ENCODE measurements at places on chromosomes 13 and 19. TPM values are rescaled to one million over a fixed set of nuclear protein-coding genes. Genes with fewer than 3 reads are reported as not detected.

The SIGLEC5 gene
- total RNA-seq = 0.42 TPM

DNA sequence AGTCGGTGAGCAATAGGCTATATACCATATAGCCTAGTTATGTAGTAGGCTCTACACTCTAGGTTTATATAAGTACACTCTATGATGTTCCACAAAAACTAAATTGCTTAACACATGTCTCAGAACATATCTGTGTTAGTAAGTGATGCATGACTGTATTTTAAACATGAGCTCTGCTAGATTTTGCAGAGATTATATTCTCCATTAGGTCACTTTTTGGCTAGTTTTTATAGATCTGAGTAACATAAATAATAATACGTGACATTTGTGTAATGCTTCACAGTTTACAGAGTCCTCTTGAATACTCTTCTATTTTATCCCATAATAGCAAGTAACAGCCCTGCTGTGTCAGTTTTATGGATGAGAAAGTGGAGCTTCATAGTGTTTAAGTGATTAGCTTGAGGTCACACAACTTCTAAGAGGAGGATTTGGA, 47.8 kb downstream of the NDFIP2 start:
- H3K27ac ChIP-seq = no peak overlapping the region
- H3K4me3 ChIP-seq = no peak overlapping the region
- no peak for DNase-seq
- peaks cover 26% of the 10 kb centered on the region for H3K4me1 ChIP-seq

The PSG4 gene
- not detected for total RNA-seq

The C2CD4C gene
- 2.0 TPM for total RNA-seq

The CFAP97D2 gene
- not detected for total RNA-seq

DNA sequence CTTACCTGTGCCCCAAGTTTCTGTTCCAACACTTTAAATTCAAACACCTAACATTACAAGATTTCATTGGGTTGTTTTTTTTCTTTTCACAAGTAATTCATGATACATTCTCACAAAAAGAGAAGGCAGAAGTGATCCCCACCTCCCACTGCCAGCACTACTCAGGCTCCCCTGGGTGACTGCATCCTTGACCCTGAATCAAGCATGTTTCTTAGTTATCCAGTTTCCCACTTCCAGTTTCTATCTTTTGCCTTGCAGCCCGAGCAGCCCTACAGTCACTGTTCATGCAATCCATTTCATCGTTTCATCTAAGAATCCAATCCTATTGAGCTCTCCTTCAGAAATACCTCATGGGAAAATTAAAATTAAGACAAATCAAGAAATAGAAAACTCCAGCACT, 61.4 kb downstream of the RNASEH2B start:
- DNase-seq = no peak
- H3K4me1 ChIP-seq = no peaks in the 10 kb centered on the region
- H3K36me3 ChIP-seq = peaks cover 35% of the 10 kb centered on the region
- no peaks in the 10 kb centered on the region for H3K27me3 ChIP-seq
- no peak overlapping the region for H3K27ac ChIP-seq

The SPACA7 gene
- not detected for total RNA-seq

The WDR88 gene
- total RNA-seq = not detected

GRCh38 chr19:3665681-3666544, 34.4 kb downstream of the PIP5K1C start:
- H3K4me1 ChIP-seq = peaks cover 42% of the 10 kb centered on the region
- no peak overlapping the region for H3K27ac ChIP-seq
- H3K27me3 ChIP-seq = no peaks in the 10 kb centered on the region
- peaks cover 8% of the 10 kb centered on the region for H3K36me3 ChIP-seq

The SMG9 gene
- 13.4 TPM for total RNA-seq

The MAB21L1 gene
- 0.25 TPM for total RNA-seq

DNA sequence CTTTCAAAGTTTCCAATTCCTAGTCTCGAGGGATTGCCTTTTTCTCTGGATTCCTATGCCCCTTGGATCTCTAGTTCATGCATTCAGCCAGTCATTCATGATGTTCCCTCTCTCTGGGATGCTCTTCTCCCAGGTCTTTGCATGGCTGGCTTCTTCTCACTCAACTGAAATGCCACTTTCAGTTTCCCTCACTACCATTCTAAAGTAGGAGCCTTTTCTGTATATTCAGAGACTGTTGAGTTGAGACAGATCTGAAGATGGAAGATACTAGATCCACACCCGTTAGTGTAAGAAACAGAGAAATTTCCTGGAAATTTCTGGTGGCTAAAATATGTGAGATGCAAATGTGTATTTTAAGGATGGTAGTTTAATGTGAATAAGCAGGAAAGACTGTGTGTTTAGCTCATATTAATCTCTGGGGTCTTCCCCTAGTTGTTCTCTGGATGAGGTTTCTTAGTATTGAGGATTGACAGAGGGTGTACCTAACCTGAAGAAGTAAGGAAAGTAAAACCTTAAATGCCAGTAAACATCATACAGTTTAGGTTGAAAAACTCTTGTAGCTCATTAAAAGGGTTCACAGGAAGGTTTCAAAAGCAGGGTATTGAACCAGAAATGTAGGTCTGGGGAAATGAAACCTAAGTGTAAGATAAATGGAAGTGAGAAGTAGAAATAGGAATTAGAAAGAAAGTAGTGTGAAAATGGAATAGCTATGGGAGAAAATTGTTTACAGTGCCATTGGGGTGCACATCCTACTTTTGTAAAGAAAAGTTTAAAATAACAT, 331.3 kb downstream of the NDFIP2 start:
- no peaks in the 10 kb centered on the region for H3K27me3 ChIP-seq
- no peak overlapping the region for H3K4me3 ChIP-seq
- DNase-seq = no peak
- H3K36me3 ChIP-seq = no peaks in the 10 kb centered on the region

DNA sequence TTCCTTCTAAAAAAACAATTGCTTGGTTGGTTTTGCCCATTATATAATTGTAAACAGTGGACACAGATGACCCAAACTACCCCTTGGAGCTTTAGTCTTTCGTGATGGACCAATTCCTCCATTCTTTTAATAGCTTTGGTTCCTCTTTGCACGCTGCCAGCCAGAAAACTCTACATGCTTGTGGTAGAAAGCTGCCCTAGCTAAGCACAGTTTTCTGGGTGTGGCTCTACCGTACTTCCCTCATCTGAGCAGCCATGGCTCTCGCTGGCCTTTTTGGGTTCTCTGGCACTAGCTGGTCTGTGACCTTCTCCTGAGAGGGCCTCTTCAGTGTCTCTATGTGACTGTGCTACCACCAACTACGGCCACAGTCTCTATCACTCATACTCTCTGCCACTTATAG, 29.9 kb upstream of the CEBPA start:
- peaks cover 7% of the 10 kb centered on the region for H3K27me3 ChIP-seq
- H3K4me1 ChIP-seq = no peaks in the 10 kb centered on the region
- no peaks in the 10 kb centered on the region for H3K36me3 ChIP-seq
- DNase-seq = no peak

DNA sequence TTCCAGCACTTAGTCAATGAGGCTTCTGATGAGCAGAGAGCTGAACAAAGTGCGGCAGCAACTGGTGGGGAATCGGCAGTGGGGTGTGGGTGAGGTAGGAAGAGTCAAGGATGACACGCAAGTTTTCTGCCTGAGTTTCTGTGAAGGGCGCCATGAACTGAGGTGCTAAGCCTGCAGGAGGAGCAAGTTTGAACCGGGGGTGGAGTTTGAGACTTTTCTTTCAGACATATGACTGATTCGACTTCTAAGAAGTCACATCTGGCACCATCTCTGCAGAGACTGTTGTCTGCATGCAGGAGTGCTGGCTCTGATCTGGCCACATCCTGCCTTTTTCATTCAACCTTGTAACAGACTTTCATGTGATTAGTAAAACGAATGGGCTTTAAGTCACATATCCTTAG, 14.8 kb upstream of the GPI start:
- H3K4me1 ChIP-seq = no peaks in the 10 kb centered on the region
- no peak overlapping the region for H3K27ac ChIP-seq
- no peak for DNase-seq
- H3K4me3 ChIP-seq = no peak overlapping the region
- peaks cover 97% of the 10 kb centered on the region for H3K36me3 ChIP-seq

The SLITRK1 gene
- total RNA-seq = not detected

DNA sequence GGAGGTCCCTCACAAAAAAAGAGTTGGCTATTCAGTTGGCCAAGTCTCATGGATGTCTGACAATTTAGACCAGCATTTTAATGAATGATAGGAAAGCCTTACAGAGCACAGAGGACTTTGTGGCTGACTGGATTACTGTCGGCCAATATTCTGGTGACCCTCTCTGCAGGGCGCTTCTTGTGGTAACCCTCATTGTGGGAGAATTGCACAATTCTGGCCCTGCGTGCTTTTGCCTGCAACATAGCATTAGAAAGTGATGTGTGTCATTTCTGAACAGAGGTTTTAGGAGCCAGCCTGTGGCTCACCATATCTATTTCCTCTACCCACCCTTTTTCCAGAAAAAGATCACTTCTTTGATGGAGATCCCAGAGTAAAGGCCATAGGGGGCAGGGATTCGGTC, 71.4 kb downstream of the EFNB2 start:
- no peaks in the 10 kb centered on the region for H3K36me3 ChIP-seq
- DNase-seq = no peak
- H3K27ac ChIP-seq = no peak overlapping the region
- no peak overlapping the region for H3K4me3 ChIP-seq
- H3K27me3 ChIP-seq = no peaks in the 10 kb centered on the region
- no peaks in the 10 kb centered on the region for H3K4me1 ChIP-seq

DNA sequence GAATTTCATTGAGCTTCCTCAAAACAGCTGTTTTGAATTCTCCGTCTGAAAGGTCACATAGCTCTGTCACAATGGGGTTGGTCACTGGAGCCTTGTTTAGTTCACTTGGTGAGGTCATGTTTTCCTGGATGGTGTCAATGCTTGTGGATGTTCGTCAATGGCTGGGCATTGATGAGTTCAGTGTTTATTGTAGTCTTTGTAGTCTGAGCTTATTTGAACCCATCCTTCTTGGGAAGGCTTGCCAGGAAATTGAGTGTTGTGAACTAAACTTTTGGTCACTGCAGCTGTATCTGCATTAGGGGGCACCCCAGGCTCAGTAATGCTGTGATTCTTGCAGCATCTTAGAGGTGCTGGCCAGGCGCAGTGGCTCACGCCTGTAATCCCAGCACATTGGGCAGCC, 22.0 kb downstream of the BLOC1S3 start:
- no peaks in the 10 kb centered on the region for H3K4me1 ChIP-seq
- DNase-seq = peak; percentile 31
- no peak overlapping the region for H3K27ac ChIP-seq
- no peaks in the 10 kb centered on the region for H3K27me3 ChIP-seq
- H3K4me3 ChIP-seq = no peak overlapping the region
- H3K36me3 ChIP-seq = no peaks in the 10 kb centered on the region

DNA sequence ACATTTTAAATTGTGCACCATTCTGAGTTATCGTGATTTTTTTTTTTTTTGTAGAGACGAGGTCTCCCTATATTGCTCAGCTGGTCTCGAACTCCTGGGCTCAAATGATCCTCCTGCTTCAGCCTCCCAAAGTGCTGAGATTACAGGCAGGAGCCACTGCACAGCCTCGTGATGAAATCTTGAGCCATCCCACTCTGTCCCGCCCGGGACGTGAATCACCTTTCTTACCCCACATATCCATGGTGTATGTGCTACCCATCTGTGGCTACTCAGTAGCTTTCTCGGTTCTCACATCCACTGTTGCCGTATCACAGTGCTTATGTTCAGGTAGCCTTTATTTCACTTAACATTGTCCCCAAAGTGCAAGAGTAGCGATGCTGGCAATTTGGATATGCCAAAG, 26.5 kb downstream of the PAK4 start:
- H3K27ac ChIP-seq = no peak overlapping the region
- DNase-seq = no peak
- no peak overlapping the region for H3K4me3 ChIP-seq
- H3K4me1 ChIP-seq = peaks cover under 1% of the 10 kb centered on the region
- no peaks in the 10 kb centered on the region for H3K36me3 ChIP-seq

- H3K27me3 ChIP-seq = no peaks in the 10 kb centered on the region
- no peaks in the 10 kb centered on the region for H3K36me3 ChIP-seq
- H3K4me3 ChIP-seq = no peak overlapping the region
- DNase-seq = peak; percentile 42
- H3K27ac ChIP-seq = no peak overlapping the region
- H3K4me1 ChIP-seq = no peaks in the 10 kb centered on the region
Observed at GRCh38 chr13:42594481-42595252, 20.7 kb downstream of the TNFSF11 start.

The IFNL1 gene
- total RNA-seq = not detected

The ZNF729 gene
- not detected for total RNA-seq

The LONP1 gene
- total RNA-seq = 97.4 TPM

- H3K27ac ChIP-seq = no peak overlapping the region
- H3K4me3 ChIP-seq = no peak overlapping the region
- no peaks in the 10 kb centered on the region for H3K4me1 ChIP-seq
- peaks cover 82% of the 10 kb centered on the region for H3K36me3 ChIP-seq
- no peaks in the 10 kb centered on the region for H3K27me3 ChIP-seq
- no peak for DNase-seq
Observed at GRCh38 chr13:46006688-46007452, 45.7 kb downstream of the ZC3H13 start.

GRCh38 chr19:47492571-47493377, 8.8 kb upstream of the KPTN start:
- H3K4me3 ChIP-seq = no peak overlapping the region
- H3K4me1 ChIP-seq = peaks cover 5% of the 10 kb centered on the region
- H3K27ac ChIP-seq = peak overlapping the region; percentile 60
- H3K36me3 ChIP-seq = peaks cover 93% of the 10 kb centered on the region
- no peaks in the 10 kb centered on the region for H3K27me3 ChIP-seq

The COMP gene
- 0.55 TPM for total RNA-seq

GRCh38 chr19:13962699-13963602, 10.6 kb downstream of the DCAF15 start:
- H3K27me3 ChIP-seq = no peaks in the 10 kb centered on the region
- peaks cover 6% of the 10 kb centered on the region for H3K36me3 ChIP-seq
- no peak for DNase-seq
- H3K4me3 ChIP-seq = peak overlapping the region; percentile 20

The BIVM gene
- total RNA-seq = 37.3 TPM

The ZNF675 gene
- 3.0 TPM for total RNA-seq

- peak within 1 kb of the TSS; percentile 88 for H3K4me3 ChIP-seq
- no peaks in the 10 kb centered on the region for H3K27me3 ChIP-seq
- H3K36me3 ChIP-seq = peaks cover 30% of the 10 kb centered on the region
Observed at GRCh38 chr19:18940769-18941627, at the start of gene HOMER3. HOMER3 (minus strand) TSS chr19:18941217; CDS start chr19:18938982, 2,235 bp downstream.

DNA sequence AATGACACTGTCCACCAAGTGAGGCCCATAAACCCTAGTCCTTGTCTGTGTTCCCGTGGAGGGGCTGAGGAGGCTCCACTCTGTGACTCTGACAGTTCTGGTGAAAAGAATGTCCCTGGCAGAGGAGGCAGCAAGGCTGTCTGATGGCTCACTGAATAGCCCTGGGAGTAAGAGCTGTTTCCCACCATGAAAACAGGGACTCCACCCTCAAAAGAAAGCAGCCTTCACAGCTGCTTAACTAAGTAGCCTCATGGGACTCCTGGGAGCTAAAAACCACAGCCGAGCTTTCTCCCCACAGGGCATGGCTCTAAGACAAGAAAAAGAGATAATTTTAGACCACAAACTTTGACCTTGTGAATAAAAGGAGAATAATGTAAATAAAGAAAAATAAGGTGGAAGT, 135.1 kb upstream of the FRY start:
- H3K27ac ChIP-seq = peak overlapping the region; percentile 91
- no peaks in the 10 kb centered on the region for H3K36me3 ChIP-seq

The PGLYRP2 gene
- total RNA-seq = not detected

GRCh38 chr13:84961023-84961422, 838.2 kb downstream of the SLITRK6 start:
- H3K4me3 ChIP-seq = no peak overlapping the region
- no peaks in the 10 kb centered on the region for H3K27me3 ChIP-seq
- no peak overlapping the region for H3K27ac ChIP-seq
- H3K36me3 ChIP-seq = no peaks in the 10 kb centered on the region
- no peak for DNase-seq

The SIX5 gene
- total RNA-seq = 21.8 TPM

All from heart right ventricle (tissue), 16 donors.